ENCODE measurements at places on chromosomes 4 and X.

DNA sequence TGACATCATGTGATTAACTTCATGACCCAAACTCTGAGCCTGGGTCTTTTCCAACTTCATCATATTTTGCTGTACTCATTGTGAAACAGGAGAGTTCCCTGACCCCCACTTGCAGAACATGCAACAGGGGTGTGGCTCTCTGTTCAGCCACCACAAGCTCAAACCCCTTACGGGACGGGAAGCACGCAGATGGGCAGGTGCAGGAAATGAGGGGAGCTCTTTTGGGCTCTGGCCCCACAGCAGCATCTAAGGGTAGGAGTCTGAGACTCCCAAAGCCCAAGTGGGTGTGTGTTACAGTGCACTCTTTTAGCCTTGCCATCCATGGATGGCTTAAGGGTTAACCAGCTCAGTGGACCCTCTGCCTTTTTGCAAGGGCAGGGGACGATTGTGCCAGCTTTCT is 599.5 kb upstream of the SMIM31 start:
- DNase-seq, result no peak

- no peak for DNase-seq
These were observed 54.1 kb downstream of the CCNI start for GRCh38 chr4:77021614-77022089.

DNA sequence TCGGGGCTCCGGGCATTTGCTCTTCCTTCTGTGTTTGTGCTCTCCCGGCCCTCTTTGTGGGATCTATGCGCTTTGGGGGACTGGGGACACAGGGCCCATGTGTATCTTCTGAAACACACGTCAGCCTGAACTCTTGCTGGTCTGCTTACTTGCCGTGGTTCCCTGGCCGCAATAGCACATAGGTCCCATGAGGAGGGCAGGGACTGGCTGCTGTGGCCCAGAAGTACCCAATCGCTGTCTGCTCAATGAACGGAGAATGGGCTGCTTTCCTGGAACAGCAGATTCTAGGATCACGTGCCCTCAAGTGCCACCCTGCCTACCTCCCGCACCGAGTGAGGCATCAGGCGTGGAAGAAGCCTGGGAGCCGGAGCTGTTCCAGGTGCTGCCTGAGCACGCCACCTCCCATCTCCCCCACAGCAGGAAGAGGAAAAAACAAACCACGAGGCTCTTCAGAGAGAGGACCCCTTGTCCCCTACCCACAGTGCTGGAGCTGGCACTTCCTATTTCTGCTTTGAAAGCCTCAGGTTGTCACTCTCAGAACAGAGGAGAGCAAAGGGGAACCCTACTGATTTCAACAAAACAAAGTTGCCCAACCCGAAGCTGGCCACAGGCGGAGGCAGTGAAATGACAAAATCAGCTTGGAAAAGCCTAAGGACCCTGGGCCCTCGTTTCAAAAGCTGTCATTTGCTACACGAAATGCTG is 3.8 kb downstream of the G6PD start:
- no peak for DNase-seq

DNA sequence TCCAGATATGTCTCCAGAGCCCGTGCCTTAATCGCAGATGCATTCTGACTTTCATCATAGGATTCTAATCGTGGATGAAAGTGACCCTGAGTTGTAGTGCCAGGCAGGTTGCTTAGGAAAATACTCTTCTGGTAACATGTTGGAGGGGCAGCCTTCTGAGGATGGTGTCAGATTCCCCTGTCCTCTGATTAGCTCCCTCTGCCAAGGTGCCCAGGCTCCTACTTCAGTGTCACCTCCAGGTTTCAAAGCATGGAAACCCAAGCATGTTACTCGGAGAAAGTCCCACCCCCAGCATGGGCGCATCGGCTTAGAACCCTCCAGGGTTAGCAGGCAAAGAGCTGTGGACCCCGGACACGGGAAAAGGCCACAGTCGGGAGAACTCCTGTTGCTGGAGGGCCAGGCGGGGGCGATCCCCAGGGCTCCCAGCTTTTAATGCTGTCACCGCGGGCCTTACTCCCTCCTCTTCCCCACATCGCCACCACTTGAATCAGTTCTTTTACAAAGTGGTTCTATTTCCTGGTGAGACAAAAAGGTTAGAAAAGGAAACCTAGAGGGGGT is 44.5 kb downstream of the TRIM2 start:
- no peak for DNase-seq
